Cortex of kidney (tissue), 1 donor: ENCODE measurements at places on chromosomes 2 and 18.

GRCh38 chr2:172488556-172488955, 61.2 kb downstream of the ITGA6 start:
- no peak for DNase-seq

DNA sequence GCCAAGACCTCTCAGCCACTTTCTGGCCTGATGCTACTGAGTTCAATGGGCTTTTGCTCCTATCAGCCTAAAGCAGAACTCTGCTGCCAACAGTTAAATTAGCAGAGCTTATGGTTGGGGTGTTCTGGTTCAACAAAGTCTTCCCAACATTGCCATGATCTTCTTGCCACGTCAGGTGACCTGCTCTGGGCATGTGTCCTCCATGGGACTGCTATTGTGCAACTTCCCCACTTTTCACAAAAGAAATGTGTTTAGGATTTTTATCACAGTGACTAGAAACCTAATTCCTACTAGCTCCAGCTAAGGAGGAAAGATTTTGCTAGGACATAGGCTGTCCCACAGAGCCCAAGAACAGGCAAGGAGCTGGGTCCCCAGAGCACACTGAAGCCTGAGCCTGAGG, 56.4 kb downstream of the ALK start:
- no peak for DNase-seq

DNA sequence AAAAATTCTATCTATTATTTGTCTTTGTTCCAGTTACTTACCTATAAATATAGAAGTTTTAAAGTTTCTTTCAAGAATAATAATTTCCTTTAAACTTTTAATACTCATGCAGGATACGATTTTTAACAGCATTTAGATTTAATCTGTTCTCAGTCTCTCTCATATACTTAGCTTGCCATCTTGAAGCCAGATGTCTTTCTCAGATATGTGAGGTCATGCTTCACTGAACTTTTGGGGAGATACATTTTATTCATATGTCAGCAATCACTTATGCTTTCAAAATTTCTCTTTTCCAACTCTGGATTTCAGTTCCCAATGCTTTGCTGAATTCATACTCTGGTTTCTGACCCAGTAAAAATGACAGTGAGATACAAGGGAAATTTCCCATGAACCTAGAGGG, 66.5 kb upstream of the CCDC178 start:
- no peak for DNase-seq

- no peak for DNase-seq
Observed at GRCh38 chr2:211454679-211455078, 898.3 kb downstream of the CPS1 start.

- no peak for DNase-seq
Observed at GRCh38 chr2:219215871-219216534, 2.8 kb downstream of the ABCB6 start.

- DNase-seq = no peak
Observed at GRCh38 chr18:41096504-41096903, 858.5 kb upstream of the PIK3C3 start.

DNA sequence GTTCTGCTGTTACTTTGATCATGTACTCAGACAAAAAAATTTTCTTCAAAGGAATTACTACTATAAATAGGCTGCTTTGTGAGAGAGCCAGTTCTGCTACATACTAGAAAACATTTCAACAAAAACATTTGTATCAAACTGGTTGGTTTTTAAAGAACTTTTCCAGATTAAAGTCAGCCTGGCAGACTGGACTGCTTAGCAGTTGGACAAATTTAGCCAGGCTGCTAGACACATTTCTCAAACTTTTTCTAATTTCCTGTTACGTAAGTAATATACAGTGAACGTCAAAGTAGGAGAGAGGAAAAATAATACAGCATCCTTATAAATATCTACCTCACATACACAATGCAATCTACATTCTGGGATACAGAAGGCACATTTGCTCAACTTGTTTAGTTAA, 109.5 kb downstream of the SP3 start:
- DNase-seq = no peak

GRCh38 chr2:112627060-112628040, 18.4 kb upstream of the SLC20A1 start:
- no peak for DNase-seq

DNA sequence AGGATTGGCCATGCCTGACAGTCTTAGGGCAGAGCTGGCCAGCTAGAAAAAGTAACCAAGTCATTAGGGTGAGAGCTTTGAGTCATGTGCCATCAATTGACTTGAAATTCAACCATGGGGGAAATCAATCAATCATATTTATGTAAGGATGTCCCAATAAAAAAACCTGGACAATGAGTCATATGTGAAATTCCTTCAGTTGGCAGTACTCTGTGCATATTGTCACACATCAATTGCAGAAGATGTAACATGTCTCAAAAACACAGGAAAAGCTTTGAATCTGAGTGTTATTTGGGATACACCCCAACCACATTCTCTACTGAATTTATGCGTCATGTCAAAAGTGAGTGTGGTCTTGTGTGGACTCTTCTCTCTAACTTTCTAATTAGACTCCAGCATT, 1004.1 kb upstream of the NRXN1 start:
- no peak for DNase-seq

GRCh38 chr2:106931717-106932335, 45.9 kb upstream of the ST6GAL2 start:
- DNase-seq = no peak

GRCh38 chr2:141957321-141957720, 173.5 kb downstream of the LRP1B start:
- no peak for DNase-seq

GRCh38 chr2:101348883-101349282, 38.4 kb downstream of the CREG2 start:
- no peak for DNase-seq

GRCh38 chr2:171404261-171404660, 29.5 kb downstream of the METTL8 start:
- no peak for DNase-seq
